Panc1 (cell line): ENCODE measurements at places on chromosomes 13 and 19.

GRCh38 chr13:49620170-49620621, 8.1 kb upstream of the ARL11 start:
- DNase-seq, result no peak

DNA sequence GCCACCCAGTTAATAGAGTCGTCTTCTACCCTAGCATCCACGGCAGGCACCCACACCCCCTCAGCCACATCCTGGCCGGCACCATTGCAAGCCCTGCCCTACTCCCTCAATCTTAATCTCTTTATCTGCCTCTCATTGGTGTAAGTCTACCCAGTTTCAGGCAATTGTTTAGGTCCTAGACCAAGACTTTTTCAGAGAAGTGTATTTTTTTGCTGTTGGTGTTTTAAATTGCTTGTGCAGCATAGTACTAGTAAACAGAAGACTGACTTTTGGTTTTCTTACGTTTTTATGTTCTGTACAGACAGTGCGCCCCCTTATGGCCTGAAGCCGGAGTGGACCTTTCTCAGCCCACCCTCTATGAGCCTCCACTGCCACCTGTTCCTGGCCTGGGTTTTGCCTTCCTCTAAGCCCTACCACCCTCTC, 2.3 kb upstream of the LCP1 start:
- no peak for DNase-seq

GRCh38 chr13:43195551-43195950, 172.2 kb downstream of the DNAJC15 start:
- no peak for DNase-seq

DNA sequence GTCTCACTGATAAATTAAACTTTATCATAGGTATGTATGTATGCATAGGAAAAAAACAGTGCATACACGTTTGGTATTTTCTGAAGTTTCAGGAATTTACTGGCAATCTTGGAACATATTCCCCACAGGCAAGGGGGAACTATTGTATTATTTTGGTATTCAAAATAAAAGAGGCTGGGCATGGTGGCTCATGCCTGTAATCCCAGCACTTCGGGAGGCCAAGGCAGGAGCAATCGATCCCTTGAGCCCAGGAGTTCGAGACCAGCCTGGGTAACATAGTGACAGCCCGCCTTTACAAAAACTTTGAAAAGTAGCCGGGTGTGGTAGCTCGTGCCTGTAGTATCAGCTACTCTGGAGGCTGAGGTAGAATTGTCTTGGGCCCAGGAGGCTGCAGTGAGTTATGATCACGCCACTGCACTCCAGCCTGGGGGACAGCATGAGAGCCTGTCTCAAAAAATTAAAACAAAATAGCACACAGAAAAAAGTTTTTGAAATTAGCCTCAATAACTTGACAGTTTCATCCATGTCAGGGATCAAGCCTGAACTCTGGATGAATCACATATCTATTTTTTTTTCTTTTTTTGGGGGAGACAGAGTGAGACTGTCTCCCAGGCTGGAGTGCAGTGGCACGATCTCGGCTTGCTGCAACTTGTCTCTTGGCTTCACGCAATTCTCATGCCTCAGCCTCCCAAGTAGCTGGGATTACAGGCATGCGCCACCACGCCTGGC, 29.1 kb upstream of the HOMER3 start:
- DNase-seq, result no peak
